Bronchial epithelial cell (primary cell): ENCODE measurements at places on chromosomes 7 and 10.

DNA sequence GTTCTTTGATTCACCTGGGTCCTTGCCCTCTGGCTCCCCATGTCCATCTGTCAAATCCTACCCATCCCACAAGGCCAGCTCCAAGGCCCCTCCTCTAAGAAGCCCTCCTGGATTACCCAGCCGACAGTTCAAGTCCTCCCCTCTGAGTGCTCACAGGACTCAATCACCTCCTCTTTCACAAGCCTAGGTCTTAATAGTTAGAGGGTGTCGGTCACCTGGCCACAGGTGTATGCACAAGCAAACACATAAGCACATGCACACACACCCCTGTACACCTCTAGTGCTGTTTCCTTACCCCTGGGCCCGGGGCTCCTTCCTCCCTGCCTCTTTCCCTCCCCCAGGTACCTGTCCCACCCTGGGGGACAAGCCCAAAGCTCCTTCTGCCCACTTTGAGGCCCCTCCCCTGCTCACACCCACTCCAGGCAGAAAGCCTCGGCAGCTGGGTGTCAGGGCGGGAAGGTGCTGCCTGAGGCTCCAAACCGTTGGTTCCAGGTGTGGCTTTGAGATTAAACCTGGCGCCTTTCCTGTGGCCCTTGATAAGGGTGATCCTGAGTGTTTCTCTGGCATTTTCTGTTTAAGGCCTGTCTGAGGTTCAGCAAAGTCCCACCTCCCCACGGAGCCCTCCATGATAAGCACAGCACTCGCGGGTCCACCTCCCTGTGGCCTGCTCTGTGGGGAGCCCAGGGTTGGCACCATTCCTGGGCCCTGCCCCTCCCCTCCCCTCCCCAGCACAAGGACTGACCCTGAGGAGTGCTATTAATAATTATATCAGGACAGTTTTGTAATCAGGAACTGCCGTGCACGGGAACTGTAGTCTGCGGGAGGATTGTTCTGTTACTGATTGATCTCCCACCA lies 14.6 kb upstream of the AQP1 start:
- DNase-seq, result no peak

DNA sequence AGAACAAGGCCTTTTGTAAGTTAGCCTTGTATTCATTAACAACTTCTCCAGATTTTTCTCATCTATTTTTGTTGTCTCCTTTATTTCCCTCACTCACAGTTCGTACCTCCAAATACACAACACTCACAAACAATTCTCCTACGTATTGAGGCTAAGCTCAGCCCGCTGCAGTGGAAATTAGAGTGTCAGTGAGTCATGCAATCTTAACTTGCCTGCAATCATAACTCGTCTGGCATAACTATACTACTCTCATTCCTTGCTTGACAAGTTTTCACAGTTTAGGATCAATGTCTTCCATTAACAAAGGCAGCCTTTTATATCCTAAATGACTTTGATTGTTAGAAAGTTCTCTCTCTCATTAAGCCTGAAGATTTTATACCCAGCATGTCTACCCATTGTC lies 23.8 kb downstream of the TMEM196 start:
- peak; percentile 59 for DNase-seq

DNA sequence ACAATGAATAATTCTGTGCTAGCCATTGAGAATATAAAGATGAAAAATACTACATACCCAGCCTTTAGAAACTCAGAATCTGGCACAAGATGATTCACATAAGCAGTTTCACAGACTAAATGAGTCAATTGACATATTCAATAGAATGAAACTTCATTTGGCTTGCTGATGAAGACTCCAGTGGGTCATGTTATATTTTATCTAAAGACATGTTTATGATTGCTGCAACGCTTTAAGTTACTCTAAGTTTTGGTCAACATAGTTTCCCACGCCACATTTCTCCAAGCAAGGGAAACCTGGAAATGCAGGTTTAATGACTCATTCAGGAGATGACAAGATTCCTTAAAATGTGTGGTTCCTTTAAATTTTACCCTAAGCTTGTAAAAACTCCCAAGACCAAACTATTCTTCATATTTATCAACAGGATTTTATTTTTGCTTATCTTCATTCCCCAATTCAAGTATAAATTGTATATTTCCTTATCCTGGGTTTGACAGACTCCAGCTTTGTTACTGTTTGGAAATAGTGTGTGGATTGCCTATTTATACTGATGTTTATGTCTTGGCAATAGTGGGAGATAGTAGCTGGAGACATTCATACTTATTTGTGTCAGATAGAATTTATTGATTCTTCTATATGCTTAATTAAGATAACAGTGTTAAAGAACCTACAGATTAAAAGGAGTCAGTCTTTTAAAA lies 6.6 kb downstream of the SEMA3A start:
- peak; percentile 97 for DNase-seq

DNA sequence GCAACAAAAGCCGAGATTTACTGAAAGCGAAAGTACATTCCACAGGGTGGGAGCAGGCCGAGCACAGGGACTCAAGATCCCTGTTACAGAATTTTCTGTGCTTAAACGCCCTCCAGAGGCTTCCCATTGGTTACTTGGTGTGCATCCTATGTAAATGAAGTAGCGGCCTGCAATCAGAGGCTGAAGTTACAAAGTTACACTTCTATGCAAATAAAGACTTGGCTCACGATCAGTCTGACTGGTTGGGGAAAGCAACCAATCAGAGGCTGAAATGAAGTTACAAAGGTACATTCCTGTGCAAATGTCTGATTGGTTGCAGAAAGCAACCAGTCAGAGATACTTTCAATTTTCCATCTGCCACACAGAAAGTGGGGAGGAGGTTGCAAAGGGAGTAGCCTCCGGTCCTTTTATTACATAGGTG lies 4.1 kb downstream of the ACBD7 start:
- peak; percentile 92 for DNase-seq

DNA sequence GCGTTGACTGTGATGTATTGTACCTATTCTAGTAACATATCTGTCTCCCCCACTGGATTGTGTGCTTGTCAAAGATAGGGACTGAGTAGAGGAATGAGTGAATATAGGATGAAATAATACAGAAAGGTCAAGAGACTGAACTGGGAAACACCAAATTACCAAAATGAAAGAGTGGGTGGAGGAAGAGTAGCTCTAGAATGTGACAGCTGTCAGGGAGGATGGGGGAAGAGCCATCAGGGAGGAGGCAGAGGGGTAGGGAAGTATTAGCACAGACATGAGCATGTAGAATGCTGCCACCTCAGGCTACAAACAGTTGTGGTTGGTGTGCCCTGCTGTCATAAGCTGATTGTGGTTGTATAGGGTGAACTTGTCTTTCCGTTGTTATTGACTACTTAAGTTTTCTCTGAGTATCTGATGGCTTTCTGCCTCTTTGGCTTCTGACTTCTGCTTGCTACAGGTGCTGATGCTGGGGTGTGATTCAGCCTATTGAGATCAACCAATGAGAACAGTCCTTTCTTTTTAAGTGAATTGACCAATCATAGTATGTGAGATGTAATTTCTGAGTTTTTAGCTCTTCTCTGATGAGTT lies 5.6 kb downstream of the CCSER2 start:
- DNase-seq, result peak; percentile 69

DNA sequence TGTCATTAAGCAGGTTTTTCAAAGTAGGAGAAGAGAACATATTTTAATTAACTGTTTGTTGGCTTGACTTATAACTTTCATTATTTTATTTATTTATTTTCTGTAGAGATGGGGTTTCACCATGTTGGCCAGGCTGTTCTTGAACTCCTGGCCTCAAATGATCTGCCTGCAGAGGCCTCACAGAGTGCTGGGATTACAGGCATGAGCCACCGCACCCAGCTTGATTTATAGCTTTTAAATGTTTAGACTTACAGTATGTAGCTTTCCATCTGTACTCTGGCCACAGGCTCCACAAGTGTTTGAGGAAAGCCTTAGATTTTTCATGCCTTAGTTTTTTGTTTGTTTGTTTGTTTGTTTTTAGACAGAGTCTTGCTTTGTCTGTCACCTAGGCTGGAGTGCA lies 72.7 kb upstream of the IFRD1 start:
- DNase-seq, result no peak

- no peak for DNase-seq
Measured at GRCh38 chr10:126497672-126498071, 109.4 kb upstream of the ADAM12 start.

GRCh38 chr10:75103881-75104686 lies 7.4 kb upstream of the SAMD8 start:
- DNase-seq, result peak; percentile 58

GRCh38 chr7:20219446-20220292 lies 2.5 kb upstream of the MACC1 start:
- peak; percentile 90 for DNase-seq

DNA sequence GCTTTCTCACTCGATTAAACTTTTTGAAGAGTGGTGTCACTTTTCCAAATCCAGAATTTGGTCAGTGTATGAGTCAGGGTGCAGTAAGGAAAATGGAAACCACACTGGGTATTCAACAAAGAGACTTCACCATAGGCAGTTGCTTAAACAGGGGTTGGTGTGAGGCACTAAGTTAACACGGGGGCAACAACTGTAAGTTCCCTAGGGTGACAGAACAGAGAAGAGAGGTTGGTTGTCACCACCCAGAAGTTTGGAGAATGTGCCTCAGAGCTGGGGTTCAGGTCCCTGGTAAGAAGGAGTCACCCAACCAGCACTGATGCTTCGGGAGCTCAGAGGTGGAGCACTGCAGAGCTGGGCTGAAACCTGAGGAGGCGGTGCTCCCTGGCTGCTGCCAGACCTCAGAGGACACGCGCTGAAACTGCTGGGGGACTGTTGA lies 170.4 kb downstream of the ARID5B start:
- DNase-seq, result no peak

GRCh38 chr7:23065974-23066373 lies 39.6 kb upstream of the KLHL7 start:
- peak; percentile 47 for DNase-seq

DNA sequence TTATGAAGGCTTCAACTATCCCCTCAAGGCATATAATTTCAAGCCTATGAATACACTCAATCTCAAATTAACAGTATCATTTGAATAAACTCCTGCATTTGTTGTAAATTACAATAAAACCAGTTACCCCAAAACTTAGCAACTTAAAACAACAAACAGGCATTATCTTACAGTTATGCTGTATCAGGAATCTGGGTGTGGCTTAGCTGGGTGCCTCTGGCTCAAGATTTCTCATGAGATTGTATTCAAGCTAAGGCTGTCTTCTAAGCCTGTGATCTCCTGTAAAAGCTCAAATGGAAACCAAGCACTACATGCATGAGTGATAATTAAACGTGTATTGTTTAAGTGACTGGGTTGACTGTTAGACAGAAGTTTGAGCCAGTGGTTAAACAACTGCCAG lies 341.0 kb upstream of the PHF14 start:
- no peak for DNase-seq

GRCh38 chr7:47602272-47603004 lies 20.5 kb upstream of the TNS3 start:
- peak; percentile 83 for DNase-seq

GRCh38 chr7:24425664-24426063 lies 141.7 kb downstream of the NPY start:
- no peak for DNase-seq

DNA sequence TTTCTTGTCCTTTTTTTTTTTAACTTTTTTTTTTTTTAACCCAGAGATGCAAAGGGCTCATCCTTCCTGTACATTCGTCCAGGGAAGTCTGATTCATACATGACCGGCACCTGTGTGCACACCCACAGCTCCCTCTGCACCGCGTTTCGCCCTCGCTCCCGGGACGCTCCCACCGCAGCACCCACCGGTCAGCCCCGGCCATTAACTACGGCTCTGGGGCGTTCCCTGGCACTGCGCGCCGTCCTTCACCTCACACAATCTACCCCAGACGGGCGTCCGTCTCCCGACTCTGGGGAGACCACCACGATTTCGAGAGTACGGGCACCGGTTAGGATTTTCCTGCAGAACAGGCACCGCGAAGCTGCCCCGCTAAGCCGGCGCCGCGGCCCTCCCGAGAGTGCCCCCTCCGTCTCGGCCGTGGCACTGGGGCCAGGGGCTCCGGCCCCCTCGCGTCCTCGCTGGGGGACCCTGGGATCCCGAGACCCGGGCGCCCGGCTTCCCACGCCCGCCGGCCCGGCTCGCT lies 452 bp downstream of the ATE1 start:
- peak; percentile 64 for DNase-seq

DNA sequence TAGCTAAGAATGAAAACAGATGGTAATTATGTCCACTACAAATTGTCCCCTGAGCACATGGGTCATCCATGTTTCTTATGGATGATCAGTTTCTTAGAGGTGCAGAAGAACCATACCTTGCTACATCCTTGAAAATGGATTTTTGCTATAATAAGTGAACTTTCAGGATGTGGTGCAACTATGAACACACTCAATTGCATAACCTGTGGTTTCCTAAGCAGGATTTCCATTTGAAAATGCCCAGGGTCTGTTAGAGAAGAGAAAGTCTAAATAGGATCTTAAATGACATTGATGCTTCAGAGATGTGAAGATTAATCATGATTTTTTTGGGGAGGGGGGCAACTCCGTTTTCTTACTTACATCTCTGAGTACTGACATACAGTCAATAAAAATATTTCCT lies 39.6 kb upstream of the CACNB2 start:
- DNase-seq, result no peak

GRCh38 chr10:132632091-132632561 lies 94.5 kb downstream of the INPP5A start:
- no peak for DNase-seq

DNA sequence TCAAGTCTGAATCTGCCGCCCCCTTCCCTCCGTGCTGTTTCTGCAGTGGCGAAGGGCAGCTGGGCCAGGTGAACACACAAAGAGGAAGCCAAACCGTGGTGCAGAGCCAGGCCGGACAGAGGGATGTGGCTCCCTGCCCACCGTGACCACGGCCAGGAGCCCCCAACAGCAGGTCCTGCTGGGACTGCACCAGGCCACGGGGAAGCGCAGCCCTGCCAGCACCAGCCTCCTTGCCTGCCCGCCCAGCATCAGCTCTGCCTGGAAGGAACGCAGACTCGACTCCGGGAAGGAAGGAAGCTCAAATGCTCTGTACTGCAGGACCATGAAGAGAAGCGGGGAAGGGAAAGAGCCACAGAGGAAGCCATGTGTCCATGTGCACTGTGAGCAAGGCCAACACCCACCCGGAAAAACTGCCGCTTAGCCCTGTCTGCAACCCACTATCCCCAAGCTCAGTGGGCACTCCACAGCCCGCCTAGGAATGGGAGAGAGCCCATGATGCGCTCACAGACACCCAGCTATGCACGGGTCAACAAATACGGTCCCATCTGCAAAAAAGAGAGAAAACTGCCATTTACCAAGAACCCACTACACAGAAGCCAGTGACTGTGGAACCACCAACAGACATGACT lies 19.0 kb downstream of the GPER1 start:
- no peak for DNase-seq

GRCh38 chr10:11104772-11105675 lies 87.4 kb downstream of the CELF2 start:
- DNase-seq, result no peak
